Motor neuron (in vitro differentiated cells): ENCODE measurements at places on chromosomes 2 and 18. TPM values are rescaled to one million over a fixed set of nuclear protein-coding genes. Genes with fewer than 3 reads are reported as not detected.

DNA sequence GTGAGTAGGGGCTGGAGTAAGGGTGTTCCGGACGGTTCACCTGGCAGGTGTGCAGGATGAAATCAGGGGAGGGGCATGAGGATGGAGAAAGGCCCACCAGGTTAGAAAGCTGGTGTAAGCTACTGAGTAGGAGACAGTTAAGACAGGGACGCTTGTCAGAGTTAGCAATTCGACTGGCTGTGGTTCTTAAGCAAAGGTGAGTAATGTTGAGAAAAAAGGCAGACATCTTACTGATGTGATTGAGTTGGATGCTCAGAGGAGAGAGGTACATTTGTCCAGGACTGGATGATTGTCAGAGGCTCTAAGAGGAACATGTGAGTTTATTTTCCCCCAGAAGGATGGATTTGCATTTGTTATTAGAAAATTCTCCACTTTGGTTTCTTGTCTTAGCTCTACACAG is 90.5 kb upstream of the MGAT5 start:
- no peak for ATAC-seq

GRCh38 chr2:73368781-73369180 is 16.9 kb upstream of the ALMS1 start:
- no peak for ATAC-seq

DNA sequence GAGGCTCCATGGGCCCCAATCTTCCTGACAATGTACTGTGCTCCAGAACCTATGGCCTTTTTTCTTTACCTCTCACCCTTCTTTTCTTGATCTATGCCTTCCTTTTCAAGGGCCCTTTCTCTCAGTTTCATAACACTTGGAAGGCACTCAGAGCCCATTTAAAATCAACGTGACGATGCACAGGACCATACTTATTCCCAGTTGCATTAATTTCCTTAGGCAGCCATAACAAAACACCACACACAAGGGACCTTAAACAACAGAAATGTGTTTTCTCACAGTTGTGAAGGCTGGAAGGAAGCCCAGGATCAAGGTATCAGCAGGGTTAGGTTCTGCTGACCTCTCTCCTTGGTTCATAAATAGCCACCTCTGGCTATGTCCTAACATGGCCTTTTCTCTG is 414.0 kb upstream of the TNP1 start:
- no peak for ATAC-seq

- ATAC-seq, result no peak
Measured at GRCh38 chr2:130837175-130837810, 579 bp downstream of the ARHGEF4 start.

GRCh38 chr2:134773335-134773734 is 54.5 kb upstream of the TMEM163 start:
- peak; percentile 55 for ATAC-seq

DNA sequence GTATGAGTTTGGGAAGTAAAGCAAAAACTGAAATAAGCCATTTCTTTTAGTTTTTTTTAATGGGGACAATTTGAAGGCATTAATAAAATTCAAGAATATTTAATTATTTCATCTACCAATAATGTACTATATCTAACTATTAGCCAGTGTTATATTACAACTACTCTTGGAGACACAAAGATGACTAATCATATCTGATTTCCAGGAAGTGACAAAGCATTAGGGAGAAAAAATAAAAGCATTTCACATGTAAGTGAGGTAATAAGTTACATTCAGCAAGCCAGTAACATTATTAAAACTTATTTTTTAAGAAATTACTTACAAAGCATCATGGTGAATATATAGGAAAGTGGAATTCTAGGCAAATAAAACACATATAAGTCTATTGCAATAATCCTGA is 781.3 kb upstream of the NRXN1 start:
- ATAC-seq, result no peak

DNA sequence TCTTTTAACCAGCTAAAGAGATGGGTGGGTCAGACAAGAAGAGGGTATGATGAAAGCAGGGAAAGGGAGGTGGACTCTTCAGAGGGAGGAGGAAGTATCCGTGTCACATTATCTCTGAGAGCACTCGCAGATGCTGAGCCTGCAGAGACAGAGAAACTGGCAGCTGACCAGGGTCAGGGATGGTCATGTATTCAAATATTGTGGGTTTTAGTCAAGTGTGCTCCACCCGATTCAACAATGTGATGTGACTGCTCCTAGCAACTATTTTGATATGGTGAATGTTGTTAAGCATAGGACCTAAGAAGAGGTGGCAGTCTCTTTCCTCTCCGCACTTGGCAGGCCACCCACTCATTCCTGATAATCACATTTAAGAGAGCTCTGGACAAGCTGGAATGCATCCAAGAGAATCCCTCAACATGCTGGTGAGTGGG is 1.3 kb upstream of the CLIP4 start:
- ATAC-seq, result no peak

DNA sequence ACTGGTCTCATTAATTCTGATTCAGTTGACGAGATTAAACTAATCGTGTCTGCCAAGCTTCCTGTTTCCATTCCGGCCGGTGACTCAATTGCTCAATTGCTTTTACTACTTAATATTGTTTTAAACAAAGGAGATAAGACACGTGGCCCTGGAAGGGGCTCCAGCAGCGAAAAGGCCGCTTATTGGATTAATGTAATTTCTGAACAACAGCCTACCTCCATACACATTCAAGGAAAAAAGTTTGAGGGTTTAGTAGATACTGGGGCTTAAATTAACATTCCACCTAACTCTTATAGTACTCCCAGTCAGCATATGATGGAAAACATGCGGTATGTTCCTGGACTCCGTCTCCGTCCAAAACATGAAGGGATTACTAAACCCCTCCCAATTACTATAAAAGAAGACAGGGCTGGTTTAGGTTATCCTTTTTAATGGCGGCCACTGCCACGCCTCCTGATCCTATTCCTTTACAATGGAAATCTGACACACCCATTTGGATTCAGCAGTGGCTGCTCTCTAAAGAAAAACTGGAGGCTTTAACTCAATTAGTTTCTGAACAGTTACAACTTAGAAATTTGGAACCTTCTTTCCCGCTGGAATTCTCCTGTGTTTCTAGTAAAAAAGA is 27.1 kb downstream of the VPS54 start:
- no peak for ATAC-seq

DNA sequence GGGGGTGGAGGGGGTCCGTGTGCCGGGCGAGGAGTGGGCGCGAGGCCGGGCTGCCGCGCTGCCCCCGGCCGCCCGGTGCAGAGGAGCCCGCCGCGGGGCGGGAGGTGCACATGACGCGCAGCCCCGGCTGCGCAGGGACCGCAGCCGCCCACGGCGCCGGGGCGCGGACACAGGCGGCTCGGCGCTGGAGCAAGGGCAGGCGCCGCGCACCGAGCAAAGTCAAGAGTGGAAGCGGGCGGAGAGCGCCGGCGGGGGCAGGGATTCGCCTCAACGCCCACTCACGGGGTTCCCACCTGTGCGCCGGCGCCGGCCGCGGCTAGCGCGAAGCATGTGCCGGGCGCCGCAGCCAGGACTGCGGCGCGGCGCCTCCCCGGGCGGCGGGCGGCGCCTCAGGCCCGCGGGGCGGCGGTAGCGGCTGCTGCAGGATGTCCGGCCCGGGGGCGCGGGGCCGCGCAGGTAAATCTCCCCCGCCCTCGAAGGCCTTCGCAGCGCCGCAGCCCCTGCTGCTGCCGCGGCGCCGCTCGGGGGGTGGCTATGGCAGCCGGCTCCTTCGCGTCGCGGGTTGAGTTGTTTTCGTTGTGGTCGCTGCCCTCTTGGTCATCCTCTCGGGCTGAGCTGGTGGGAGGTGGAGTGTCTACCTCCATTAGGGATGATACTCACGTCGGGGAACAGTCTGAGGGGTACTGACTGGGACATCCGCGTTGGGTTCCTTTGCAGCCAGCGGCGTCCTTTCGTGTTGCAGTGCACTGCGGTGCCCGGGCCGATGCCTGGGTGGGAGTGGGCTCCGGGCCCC is 216.3 kb upstream of the DTNA start:
- peak; percentile 83 for ATAC-seq

GRCh38 chr18:46497129-46497528 is 159.9 kb downstream of the LOXHD1 start:
- ATAC-seq, result peak; percentile 48

- no peak for ATAC-seq
Measured at GRCh38 chr2:226076529-226076928, 677.0 kb downstream of the NYAP2 start.

DNA sequence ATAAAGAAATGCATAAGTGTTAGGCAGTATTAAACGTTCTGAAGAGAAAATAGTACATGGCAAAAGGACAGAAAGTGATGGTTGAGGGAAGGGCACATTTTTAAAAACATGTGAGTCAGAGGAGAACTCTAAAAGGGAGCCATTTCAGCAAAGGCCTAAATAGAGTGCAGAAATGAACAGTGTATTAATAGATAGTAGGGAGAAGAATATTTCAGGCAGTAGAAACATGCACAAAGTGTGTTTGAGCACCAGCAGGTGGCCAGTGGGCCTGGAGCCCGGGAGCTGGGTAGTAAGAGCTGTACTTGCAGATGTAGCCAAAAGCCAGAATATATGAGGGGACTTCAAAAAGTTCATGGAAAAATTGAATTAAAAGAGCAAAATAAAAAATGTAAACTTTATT is 288.1 kb upstream of the FIGN start:
- no peak for ATAC-seq

GRCh38 chr2:46297546-46298271 is 502 bp downstream of the EPAS1 start:
- no peak for ATAC-seq

GRCh38 chr2:235799281-235799680 is 305.4 kb downstream of the AGAP1 start:
- no peak for ATAC-seq

DNA sequence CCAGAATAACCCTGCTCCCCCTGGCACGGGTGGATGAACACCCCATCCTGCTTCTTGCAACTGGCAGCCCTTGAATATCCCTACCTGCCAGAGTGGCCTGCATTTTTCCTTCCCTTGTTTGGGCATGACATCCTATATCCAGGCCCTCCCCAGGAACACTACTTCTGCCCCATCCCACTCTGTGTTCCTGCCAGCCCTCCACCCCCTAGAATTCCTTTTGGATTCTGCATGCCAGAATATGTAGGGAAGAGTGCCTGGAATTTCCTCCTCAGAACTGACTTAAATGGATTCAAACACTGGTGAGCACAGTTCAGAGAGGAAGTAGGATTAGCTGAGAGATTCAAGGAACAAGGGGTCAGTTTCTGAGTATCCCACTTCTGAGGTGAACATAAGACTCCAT is 123.5 kb upstream of the PELI1 start:
- ATAC-seq, result no peak

- no peak for ATAC-seq
Measured at GRCh38 chr2:200431996-200432705, 77.7 kb downstream of the KCTD18 start.

- ATAC-seq, result peak; percentile 86
Measured at GRCh38 chr2:239944694-239945551, 80.2 kb downstream of the NDUFA10 start.

- no peak for ATAC-seq
Measured at GRCh38 chr2:62459106-62459505, 46.9 kb downstream of the TMEM17 start.

GRCh38 chr18:53508529-53508928 is 715.9 kb downstream of the MBD2 start:
- no peak for ATAC-seq

GRCh38 chr2:39515273-39515896 is 78.3 kb upstream of the MAP4K3 start:
- no peak for ATAC-seq

The PLCD4 gene
- total RNA-seq, result 0.46 and 0.54 TPM in 2 replicates

The CPLX4 gene
- total RNA-seq, result 0.27 TPM in 1 of 2 replicates, not detected in the other

The LRRC30 gene
- 0.90 TPM in 1 of 2 replicates, not detected in the other for total RNA-seq

The TMEM200C gene
- 4.1 and 4.3 TPM in 2 replicates for total RNA-seq

The ANKRD30BL gene
- 0.36 and 0.50 TPM in 2 replicates for total RNA-seq

The PRSS56 gene
- total RNA-seq, result 0.08 TPM in 1 of 2 replicates, not detected in the other

The DPYSL5 gene
- 0.38 and 0.84 TPM in 2 replicates for total RNA-seq

The GALM gene
- total RNA-seq, result 1.6 and 1.8 TPM in 2 replicates

The MEP1B gene
- total RNA-seq, result 0.08 and 0.14 TPM in 2 replicates

The NGEF gene
- total RNA-seq, result 13.9 and 16.8 TPM in 2 replicates

The TUBA3E gene
- total RNA-seq, result 0.22 and 0.71 TPM in 2 replicates
